ENCODE measurements at places on chromosomes 4 and X.

GRCh38 chrX:136028383-136028984 is 43.2 kb downstream of the SLC9A6 start:
- no peak for DNase-seq

GRCh38 chrX:70141373-70141772 is 8.1 kb downstream of the IGBP1 start:
- no peak for DNase-seq

DNA sequence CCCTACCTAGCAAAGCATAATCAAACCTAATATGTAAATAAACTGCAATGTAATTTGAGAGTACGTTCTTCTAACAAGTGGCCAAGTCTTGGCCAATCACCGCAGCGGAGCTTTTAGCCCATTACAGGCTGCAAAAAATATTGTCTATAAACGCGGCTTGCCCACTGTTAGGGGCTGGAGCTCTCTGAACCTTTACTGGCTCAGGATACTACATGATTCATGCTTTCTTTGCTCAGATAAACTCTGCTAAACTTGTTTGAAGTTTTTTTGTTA is 990 bp upstream of the HADH start:
- DNase-seq: no peak

DNA sequence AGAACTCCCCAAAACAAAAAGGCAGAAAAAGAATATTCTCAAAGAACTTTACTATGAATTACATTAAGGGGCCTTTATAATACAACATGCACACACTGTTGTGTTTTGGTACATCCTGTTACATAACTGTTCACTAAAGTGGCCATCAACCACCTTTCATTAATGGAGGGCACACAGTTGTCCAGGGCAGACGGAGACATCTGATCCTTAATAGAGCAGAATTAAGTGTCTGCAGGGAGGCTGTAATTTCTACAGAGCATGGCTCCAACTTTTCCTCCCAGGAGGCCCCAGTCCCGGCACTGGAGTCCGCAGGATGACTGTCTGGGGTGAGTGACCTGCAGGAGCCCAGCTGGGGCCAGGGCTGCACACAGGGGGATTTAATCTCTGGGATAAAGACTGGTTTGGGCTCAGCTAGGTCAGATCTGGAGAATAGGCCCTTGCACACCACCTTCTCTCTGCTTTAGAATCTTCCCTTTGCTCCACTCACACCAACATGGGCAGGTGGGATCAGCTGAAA is 233.4 kb downstream of the MAML3 start:
- no peak for DNase-seq

DNA sequence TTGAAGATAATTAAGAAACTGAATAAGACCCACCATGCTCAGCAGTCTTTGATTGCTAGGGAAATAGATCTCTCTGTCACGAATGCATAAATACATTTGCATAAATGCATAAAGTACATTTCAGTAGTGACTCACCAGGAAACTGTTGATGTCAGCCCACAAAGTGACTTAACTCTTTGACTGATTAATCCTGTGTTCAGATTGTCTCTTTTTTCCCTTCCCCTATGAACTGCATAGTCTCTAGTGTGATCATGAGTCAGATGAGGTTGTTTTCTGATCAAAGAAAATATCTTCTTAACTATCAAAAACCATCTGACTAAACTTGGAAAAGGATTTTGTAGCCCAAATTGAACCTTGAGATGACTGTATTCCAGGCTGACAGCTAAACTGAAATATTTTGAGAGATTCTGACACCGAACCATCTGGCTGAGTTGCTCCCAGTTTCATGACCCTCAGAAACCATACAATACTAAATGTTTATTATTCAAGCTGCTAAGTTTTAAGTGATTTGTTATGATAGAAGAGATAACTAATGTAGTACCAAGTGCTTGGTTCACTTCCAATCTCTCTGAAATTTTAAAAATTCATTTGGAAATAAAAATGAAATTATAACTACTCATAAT is 1381.5 kb upstream of the AGA start:
- no peak for DNase-seq

DNA sequence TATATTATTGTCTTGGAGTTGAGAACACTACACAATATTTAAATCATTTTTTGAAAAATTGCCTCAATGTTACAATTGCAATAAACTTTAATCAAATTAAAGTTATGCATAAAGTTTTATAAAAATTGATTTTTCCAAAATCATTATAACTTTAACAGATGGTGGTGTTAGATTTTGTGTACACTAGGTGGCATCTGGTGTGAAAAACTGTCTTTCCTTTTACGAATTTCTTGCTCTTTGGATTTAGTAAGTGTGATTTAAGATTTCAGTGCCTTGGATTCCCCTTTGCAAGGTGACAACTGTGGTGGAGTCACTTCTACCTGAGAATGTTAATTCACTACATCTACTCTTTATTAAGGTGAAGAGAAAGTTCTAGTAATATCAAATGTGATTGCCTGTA is 91.6 kb downstream of the AREG start:
- no peak for DNase-seq

DNA sequence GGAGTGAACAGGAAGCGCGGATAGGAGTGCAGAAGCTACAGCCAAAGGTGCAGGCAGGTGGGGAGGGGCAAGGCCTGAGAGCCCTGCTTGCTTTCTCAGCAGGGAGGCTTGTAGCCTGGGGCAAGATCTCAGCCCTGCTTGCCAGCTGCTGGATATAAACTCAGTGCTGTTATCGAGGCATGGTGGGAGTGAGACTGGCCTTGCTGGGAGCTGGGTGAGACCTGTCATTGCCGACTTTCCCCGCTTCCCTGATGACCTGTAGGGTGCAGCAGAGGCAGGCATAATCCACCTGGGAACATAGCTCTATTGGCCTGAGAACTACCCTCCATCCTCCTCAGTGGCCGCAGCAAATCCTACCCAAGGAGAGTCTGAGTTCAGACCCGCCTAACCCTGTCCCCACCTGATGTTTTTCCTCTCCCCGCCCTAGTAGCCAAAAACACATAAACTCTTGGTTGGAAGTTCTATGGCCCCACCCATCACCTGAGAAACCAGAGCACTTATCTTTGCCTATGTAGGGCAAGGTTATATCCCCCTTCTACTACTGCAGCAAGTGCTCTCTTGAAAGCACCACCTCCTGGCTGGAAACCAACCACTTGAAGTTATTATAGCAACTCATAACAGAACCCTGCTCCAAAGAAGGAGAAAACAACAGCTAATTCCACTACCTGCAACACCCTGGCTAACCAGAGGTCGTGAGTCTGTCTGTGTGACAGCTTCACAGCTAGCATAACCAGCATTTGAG is 80.7 kb downstream of the FHIP1A start:
- no peak for DNase-seq

DNA sequence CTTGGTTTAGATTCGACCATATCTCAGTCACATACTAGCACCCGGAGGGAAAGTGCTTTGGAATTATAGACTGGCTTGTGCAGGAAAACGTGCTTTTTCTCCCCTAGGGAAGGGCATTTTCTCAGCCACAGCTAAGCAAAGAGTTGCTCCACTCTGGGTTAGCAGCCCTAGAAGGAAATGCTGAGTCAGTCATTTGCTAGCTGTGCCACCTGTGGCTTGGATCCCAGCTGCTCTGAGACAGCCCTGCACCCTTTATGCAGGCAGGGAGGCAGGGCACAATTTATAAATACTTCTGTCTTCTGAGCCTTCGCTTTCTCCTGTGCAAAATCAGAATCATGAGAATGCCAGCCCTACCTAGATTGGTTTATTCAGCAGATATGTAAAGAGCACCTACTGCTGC is 1.3 kb upstream of the USP51 start:
- DNase-seq: no peak

DNA sequence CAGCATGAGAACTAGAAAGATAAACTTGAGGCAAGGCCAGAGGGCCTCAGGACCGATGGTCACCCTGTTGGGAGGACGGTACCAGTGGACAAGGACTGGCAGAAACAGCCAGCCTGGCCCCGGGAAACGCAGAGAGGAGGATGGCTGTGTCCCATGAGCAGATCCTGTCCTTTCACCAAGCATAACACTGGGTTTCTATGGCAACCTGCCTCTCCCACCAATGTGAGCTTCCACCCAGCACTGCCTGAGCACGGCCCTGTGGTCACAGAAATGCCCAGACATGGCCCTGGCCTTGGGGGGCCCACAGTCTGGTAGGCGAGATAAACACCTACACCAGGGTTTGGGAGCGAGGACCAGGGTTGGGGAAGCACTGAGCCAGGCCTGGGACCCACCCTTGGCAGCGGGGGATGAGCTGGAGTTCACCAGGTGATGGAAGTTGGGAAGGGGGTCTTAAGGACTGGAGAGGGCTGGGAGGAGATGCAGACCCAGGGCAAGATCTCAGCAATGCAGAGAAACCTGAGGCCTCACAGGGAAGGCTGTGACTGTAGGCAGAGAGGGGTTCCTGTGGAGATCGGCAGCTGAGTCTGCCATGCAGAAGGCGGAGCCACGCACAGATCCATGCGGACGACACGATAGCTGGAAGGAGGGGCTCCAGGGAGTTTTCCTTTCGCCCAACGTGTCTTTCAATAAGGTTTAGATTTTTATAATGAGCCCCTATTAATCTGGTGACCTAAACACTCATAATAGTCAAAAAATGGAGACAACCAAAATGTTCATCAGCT is 32.7 kb upstream of the CRMP1 start:
- DNase-seq: no peak
